Stimulated activated CD4-positive, alpha-beta T cell treated with anti-CD3 and anti-CD28 coated beads, Interleukin-4, amount 100 ng/mL, for 48 hours (primary cell): ENCODE measurements at places on chromosomes 12 and 14.

DNA sequence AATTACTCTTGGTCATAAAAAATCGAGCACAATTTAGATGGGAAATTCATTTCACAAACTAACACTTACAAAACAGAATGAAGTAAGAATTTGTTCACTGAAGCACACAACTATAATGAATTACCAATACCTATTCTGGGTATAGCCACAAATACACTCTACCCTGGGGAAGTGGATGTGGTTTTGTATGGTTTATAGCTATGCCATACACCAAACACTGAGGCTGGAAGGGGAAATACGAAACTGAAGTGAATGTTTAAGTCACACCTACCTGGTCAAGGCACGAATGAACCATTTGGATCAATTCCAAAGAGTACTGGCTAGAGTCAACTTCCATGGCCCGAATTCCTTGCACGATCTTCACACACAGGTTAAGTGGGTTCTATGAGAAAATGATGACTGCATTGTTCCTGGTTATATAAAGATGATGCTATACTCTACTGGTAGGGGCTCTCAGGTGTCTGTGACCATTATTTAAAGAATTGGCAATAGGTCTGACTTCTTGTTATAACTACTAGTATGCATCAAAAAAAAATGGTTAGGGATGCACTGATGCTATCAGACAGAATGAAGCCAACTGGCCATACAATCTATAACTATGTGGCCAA lies 12.8 kb downstream of the NEK9 start:
- DNase-seq: no peak

- no peak for DNase-seq
These were observed 89.9 kb upstream of the IGF1 start for GRCh38 chr12:102570256-102570655.

GRCh38 chr12:6250343-6250742 lies 50.1 kb downstream of the CD9 start:
- no peak for DNase-seq

DNA sequence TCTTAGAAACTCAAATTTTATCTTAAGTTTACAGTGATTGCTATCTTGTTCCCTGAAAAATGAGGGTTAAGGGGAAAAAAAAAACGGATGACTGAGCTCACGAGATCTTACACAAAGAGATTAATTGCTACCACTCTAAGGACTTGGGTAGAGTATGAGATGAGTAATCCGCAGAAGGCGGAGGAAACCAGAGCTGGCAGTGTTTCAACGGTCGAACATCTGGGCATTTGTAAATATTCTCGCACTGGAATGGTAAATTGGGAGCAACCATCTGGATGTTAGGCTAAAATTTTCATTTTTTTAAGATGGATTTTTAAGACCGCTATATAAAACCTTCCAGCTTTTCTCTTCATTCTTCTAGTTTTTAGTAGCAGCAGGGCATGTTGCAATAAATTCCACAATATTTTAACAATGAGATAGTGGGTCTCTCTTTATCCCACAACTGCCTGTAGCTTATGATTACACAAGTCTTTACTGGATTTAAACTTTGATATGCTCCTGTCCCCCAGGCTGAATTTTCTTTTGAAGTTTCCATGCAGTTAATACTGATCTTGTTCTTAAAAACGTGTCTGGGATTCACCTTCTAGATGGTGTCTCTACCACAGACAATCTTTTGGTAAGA lies 1324.1 kb downstream of the AACS start:
- no peak for DNase-seq
